ENCODE measurements at places on chromosomes 3 and 15.

DNA sequence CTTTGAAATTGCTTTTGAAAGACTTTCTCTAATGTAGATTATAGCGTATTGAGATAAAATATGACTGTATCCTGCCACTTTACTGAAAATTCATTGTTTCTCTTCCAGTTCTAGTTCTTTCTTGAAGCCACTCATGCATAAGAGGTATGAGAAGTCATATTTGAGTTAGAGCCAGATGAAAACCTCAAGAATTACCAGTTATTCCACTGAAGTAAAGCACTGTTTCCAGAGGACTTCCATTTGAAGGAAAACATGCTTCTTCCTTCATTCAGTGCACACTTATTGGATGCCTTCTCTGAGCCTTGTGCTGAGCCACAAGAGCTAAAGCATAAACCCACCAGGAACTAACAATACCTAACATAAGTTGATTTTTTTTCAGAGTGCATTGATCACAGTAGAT is 513.4 kb downstream of the ZNF385D start:
- DNase-seq, result no peak

- no peak for DNase-seq
These were observed 44.6 kb downstream of the ARHGAP31 start for GRCh38 chr3:119338754-119339153.

DNA sequence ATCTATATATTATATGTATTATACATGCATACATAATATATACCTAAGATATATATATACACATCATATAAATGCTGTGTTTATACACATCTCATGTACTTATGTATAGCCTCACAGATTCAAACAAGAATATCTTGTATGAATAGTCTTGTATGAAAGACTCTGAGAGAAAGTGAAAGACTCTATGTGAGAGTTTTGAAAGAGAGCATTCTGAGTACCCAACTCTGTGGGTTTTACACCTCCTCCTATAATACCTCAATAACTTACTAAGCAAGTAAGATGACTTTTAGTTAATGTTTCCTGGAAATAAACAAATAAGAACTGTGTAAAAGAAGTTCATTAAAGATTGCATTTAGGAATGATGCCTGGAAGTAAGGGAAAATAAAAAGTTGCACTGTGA is 108.1 kb upstream of the GMNC start:
- no peak for DNase-seq

- no peak for DNase-seq
These were observed 50.0 kb downstream of the STRIT1 start for GRCh38 chr3:155243512-155243921.

- DNase-seq, result no peak
These were observed 23.1 kb downstream of the ZBTB38 start for GRCh38 chr3:141391298-141391990.

DNA sequence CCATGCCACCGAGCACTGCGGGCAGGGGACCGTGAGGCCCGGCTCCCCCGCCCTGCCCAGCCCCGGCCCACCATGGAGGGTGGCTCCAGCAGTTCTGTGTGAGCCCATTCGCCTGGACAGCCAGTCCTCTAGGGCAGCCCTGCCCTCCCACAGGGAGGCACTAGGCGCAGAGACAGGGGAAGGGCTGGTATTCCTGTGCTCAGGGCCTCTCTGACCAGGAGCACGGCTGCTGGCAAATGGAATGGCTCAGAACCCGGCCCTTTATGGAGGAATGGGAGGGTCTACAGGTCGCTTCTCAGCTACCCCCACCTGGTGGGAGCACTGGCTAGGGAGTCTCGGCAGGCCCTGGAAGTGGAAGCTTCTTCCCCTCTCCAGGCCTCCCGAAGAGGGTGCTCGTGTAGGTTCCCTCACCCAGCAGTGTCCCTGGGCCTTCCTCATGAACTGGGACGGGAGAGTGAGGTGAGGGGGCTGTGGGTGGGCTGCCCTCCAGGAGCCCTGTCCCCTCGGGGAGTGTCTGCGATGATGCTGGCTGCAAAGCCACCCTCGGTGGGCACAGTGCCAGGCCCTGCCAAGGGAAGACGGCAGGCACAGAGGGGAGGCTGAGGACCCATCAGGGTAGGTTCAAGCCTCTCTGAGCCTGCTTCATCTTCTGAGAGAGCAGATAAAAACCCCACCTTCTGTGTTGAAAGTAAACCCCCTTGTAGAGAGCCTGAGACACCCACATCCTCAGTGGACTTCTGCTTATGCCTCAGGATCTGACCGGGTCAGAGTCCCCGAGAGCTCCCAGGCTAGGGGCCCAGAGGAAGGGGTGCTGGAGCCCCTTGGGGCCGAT is 1.5 kb downstream of the MELTF start:
- no peak for DNase-seq

DNA sequence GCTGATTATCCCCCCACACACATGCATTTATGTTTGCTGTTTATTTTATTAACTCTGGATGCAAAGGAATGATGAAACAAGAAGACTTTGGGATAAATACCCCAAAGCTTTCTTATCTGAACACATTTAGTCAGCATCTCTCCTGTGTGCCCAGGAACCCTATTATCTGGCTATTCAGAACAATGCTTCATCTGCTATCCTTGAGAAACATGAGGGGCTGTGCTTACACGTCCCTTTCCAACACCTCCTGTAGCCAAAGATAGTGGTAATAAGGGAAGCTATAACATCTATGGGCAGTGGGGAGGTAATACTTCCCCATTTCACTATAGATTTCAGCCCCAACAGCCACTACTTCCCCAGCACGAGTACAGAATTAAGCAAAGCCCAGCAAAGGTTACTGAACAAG is 94.7 kb downstream of the SSR3 start:
- DNase-seq, result no peak

DNA sequence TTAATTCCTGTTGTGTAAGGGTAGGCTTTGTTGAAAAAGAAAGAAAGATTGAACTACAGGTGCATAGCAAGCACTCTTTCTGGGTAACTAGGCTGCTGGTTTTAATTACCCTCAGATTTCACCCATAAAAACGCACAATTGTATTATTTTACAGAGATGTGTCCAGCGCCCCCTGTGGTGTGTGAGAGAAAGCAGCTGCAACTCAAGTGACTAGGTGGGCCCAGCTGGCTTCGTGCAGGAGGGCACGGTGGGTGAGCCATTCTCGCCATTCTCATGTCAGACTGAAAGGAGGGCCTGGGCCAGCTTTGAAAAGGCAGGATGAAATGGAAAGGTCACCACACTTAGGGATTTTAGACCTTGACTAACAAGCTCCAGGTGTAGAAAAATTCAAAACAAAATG is 122.6 kb downstream of the LRIG1 start:
- no peak for DNase-seq

DNA sequence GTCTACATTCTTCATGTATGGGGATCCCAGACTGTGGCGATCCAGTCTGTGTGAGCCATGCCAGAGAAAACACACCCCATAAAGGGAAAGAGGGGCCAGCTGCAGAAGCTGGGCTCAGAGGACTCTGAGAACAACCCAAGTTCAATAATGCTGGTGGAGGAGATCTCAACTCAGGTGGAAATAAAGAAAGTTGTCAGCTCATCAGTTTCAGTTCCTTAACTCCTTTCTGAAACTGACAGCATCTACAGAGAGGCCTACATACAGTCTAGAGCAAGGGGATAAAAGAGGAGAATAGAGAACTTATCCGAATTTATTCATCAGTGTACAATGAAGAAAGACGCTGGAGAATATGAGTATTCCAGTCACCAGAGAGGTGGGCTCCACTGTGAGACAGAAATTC is 77.0 kb downstream of the NTRK3 start:
- DNase-seq, result no peak

DNA sequence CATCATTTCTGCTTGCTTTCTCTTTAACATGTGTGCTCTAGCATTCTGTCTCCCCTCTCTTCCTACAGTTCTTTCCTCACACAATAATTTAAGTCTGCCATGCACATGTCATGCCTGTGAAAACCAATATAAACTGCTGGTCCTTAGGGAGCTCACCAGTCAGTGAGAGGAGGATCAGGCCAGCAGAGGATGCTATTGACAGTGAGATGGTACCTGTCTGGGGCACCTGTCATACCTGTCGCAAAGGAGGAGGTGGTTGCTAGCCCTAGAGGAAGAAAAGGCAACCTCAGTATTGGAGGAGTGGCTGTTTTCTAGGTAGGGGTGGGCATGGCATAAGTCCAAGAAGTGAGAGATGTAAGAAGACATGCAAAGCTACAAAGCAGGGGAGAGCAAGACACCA is 194.6 kb downstream of the GABRG3 start:
- DNase-seq, result no peak
